Testis (tissue), 5 donors: ENCODE measurements at places on chromosomes 3 and 15. TPM values are rescaled to one million over a fixed set of nuclear protein-coding genes. Genes with fewer than 3 reads are reported as not detected.

The COL6A5 gene
- 1.5 TPM for total RNA-seq

The FAM43A gene
- total RNA-seq, result 13.1 TPM

The MAGEL2 gene
- total RNA-seq, result 3.5 TPM

The SCAMP5 gene
- 25.3 TPM for total RNA-seq

The FBXW12 gene
- 2.0 TPM for total RNA-seq

The RAB6B gene
- 5.1 TPM for total RNA-seq

The ADCY5 gene
- 33.6 TPM for total RNA-seq

The CCDC39 gene
- 7.4 TPM for total RNA-seq

The RYR3 gene
- total RNA-seq, result 4.3 TPM

The C3orf20 gene
- 3.8 TPM for total RNA-seq

The MEGF11 gene
- 4.5 TPM for total RNA-seq

The DGKG gene
- 0.68 TPM for total RNA-seq

The SPATA12 gene
- 4.3 TPM for total RNA-seq

The FES gene
- total RNA-seq, result 23.1 TPM

The TEX55 gene
- 158 TPM for total RNA-seq

The ECE2 gene
- 1.4 TPM for total RNA-seq

The CCDC13 gene
- 12.5 TPM for total RNA-seq

The BNC1 gene
- 32.7 TPM for total RNA-seq

The AP4E1 gene
- total RNA-seq, result 11.8 TPM

The ECT2 gene
- total RNA-seq, result 33.3 TPM

The TM4SF18 gene
- 4.2 TPM for total RNA-seq

The TRIM71 gene
- 20.6 TPM for total RNA-seq

The CD47 gene
- total RNA-seq, result 49.9 TPM

The SPTSSB gene
- not detected for total RNA-seq

The ZKSCAN7 gene
- 20.1 TPM for total RNA-seq

The NANOGP8 gene
- 6.0 TPM for total RNA-seq

The ZNF621 gene
- total RNA-seq, result 19.7 TPM

The CCK gene
- total RNA-seq, result 3.7 TPM

The CCR9 gene
- 0.19 TPM for total RNA-seq

The TBC1D23 gene
- total RNA-seq, result 35.6 TPM

The IGDCC3 gene
- total RNA-seq, result 6.5 TPM

The SPINK8 gene
- total RNA-seq, result not detected

The GPR15 gene
- not detected for total RNA-seq

The C15orf61 gene
- 24.9 TPM for total RNA-seq

The C3orf62 gene
- 14.1 TPM for total RNA-seq

The SLC30A4 gene
- 28.1 TPM for total RNA-seq

The SERPINI2 gene
- 0.25 TPM for total RNA-seq

The UPK1B gene
- total RNA-seq, result 0.50 TPM

The CPEB1 gene
- total RNA-seq, result 74.3 TPM

The EPM2AIP1 gene
- total RNA-seq, result 17.4 TPM

The MKRN3 gene
- total RNA-seq, result 7.8 TPM

The TNK2 gene
- total RNA-seq, result 71.6 TPM

The SNUPN gene
- 44.6 TPM for total RNA-seq

The RETNLB gene
- not detected for total RNA-seq

The PRR20G gene
- 9.1 TPM for total RNA-seq

The CADPS gene
- total RNA-seq, result 56.4 TPM

The REC114 gene
- 28.8 TPM for total RNA-seq
